ENCODE measurements at places on chromosomes 13 and 19. TPM values are rescaled to one million over a fixed set of nuclear protein-coding genes. Genes with fewer than 3 reads are reported as not detected.
A peak's percentile ranks its signal among the peaks of the same experiment; 100 is the strongest.

PRKCG gene
- not detected for total RNA-seq

DNA sequence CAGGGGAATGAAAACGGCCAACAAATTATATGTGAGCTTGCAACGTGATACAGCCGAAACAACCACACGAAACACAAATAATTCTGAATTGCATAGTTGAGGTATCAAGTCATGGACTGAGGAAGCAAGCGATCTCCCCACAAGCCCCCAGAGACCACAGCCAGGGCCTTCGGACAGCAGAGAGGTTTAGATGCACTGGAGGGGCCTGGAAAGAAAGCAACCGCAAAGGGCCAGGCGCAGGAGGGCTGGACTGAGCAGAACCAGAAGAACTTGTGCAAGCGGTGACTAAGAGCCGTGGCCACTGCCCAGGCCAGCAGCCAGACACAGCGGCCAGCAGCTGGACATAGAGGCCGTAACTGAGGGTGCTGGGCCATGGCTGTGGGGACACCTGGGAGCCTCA, 131.4 kb downstream of the TNFRSF19 start:
- peak; percentile 100 for DNase-seq

DNA sequence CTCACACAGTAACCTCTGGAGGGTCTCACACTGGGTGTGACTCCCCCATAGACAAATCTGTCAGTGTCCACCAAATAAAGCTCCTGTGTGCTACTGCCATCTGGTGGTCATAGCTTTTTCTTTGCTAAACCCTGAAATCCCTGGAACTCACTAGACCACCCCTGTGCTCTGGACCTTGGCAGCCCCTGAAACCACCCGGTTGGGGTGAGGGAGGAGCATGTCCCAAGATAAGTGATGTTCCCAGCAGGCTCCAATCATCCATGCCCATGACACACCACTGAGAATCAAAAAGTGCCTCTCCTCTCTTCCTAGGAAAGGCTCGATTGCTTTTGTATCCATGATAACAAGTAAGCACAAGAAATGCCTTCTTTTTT, 6.5 kb upstream of the HSD17B14 start:
- DNase-seq: peak; percentile 62

DNA sequence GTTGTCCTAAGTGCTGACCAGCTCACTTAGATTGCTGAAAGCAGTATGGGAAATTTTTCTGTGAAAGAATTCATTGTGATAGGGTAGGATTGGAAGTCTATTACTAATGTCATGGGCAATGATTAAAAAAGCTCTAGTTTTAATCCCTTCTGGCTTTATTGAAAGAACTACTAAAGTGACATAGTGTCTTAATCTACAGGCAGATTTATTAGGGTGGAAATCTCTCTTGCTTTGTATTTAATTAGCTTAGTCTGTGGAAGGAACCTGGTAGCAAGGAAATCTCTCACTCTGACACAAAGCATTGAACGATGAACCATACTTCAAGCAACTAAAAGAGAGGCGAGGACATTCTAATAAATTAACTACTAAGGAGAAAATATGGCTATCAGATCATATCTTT, 1029.2 kb upstream of the PCDH20 start:
- DNase-seq: no peak

DNA sequence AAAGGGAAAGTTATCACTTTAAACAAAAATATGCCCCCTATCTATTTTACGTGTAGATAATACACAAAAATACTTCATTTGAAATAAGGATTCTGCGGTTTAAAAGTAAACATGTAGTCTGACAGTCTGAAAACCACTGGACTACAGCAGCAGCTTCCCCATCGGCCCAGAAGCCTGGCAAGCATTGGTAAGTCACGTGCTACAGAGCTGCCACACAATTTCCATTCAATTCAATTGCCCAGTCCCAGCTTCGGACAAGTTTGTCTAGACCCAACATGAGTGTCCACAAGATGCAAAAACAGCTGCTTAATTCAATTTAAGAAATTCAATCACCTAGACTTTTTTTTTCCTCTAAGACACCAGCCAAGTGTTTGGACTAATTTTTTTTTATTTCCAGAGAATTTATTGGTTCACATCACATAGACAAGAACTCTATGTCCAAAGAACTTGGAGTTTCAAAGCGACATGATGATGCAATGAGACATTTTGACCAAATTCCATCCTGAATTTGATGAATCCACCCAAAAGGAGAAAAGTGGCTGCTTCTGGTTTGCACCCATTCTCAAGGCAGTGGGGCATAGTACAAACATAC, 458.9 kb downstream of the COG6 start:
- DNase-seq: no peak

FOXO1 gene
- 12.5 TPM for total RNA-seq

Measured in myocyte (in vitro differentiated cells).